Midbrain (tissue), 1 donor: ENCODE measurements at places on chromosomes 13 and 19.
A peak's percentile ranks its signal among the peaks of the same experiment; 100 is the strongest.

DNA sequence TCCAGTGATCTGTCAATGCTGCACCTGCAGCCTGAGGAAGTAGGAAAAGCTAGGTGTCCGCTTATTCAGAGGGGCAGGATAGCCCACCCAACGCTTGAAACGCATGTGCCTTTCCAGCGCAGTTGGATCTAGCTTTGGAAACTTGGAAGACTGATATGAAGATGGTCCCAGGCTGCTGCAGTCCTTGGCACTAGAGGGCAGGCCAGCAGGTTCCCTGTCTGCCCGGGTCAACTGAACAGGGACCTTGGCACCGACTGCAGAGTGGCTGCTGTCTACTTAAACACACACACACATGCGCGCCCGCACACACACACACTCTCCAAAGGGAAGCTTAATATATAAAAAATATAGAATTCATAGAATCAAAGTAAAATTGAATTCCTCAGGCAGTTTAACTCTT, 100.0 kb downstream of the TSHZ3 start:
- no peak for DNase-seq

DNA sequence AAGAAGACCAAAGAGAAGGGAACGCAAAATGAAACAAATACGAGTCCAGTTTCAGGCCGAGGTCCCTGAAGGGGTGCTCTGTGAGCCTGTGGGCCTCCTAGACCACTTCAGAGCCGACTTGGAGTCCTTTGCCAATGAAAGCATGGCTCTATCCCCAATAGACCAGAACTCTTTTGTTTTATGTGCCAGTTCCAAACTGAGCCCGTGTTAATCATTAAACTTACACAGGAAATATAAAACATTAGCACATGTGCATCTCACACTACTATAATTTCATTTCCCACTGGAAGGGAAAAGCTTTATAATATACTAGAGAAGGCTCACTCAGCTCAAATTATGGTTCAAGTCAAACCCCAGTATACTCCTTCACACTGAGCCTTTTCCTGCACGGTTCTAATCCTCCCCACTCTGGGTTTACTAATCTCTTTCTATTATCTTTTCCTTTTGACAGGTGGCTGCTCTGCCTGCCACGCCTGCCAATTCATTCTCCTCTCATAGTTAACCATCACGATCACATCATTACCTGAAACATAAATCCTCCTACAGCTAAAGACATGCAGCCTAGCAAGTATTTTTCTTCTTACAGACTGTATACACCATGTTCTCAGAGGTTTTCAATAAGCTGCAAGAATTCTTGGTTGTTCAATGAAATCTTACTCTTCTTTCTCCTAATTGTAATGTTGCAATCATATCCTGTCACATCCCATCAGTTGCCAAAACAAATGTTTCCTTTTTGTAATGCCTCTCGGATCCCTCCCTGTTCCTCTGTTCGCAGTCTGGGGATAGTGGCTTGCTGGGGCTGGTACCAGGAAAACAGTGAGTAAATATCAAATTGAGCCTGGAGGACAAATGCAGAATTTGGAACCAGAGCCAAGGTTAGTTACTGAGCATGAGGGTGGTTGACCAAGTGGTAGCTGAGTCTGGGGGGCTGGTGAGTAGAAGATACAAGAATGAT, 18.8 kb upstream of the WASF3 start:
- DNase-seq, result no peak

DNA sequence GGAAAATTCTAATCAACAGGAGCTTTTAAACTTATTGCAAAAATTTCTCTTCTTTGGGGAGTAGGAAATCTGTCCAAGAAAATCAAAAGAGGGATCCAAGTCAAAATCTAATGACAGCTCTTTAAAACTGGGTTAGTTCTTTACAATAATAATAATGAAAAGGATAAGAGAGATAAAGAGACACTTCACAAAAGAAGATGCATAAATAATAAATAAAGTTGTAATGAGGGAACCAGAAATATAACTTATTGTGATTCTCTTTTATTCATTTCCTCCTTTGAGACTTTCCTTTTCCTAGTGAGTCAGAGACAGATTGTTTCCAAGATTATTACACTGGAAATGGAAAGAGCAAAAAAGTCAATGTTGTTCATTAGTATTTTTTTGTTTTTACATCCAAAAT, 1029.3 kb downstream of the PCDH17 start:
- DNase-seq, result no peak

DNA sequence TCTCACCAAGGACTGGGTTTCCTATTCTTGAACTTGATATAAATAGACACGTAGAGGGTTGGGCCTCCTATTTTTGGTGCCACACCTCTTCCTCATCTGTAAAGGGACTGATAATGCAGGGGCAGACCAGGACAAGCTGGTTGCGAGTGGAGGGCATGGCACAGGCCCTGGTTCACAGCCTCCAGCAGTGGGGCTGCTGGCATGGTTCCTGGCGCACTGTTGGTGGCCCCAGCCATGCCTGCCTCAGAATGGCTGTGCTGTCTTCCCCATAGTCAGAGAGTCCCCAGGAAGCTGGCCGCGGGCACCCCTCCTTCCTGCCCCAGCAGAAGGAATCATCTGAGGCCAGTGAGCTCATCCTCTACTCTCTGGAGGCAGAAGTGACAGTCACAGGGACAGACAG, 10.5 kb upstream of the OVOL3 start:
- DNase-seq, result peak; percentile 17

DNA sequence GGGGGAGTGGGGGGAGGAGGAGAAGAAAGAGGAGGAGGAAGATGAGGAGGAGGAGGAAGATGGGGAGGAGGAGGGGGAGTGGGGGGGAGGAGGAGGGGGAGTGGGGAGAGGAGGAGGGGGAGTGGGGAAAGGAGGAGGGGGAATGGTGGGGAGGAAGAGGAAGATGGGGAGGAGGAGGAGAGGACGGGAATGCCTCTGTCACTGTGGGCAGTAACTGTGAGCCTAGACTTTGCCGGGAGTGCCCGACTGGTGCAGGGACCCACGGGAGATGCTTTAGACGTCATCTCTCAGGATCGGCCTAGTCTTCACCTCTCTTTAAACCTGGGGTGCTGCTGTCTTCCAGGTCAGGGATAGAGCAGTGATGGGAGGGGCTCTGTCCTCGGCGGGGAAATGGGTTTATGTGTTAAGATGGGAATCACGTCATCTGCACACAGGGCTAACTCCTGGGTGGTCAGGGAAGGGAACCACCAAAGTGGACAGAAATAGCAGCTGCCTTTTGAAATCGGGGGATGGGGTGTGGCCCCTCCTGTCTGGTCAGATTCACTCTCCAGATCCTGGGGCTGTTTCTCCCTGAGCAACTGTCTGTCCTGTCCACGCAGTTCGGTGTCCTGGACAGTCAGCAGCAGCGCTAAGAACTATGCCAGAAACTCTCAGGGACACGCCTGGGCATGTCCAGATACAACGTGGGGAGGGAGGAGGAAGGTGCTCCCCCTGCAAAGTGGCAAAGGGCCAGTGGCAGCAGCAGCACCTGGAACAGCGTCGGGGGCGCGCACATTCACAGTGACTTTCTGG, 26.9 kb downstream of the GAS6 start:
- DNase-seq, result no peak

DNA sequence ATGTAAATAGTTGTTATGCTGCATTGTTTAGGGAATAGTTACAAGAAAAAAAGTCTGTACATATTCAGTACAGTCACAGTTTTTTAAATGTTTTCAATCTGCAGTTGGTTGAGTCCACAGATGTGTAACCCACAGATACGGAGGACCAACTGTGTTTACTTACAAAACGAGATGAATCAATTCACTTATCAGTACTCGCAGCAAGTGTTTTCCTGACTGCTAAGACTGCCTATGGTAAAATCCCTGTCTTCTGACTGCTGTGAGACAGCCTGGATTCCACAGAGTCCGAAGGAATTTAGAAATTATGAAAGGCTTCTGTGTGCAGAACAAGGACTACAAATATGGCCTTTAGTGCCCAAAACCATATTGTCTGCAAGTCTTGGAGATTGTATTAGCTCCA, 45.7 kb upstream of the C1QTNF9 start:
- no peak for DNase-seq

- no peak for DNase-seq
Observed at GRCh38 chr13:94129490-94129894, 350.0 kb downstream of the DCT start.

- DNase-seq, result no peak
Observed at GRCh38 chr13:45482571-45483173, 17.9 kb downstream of the COG3 start.

DNA sequence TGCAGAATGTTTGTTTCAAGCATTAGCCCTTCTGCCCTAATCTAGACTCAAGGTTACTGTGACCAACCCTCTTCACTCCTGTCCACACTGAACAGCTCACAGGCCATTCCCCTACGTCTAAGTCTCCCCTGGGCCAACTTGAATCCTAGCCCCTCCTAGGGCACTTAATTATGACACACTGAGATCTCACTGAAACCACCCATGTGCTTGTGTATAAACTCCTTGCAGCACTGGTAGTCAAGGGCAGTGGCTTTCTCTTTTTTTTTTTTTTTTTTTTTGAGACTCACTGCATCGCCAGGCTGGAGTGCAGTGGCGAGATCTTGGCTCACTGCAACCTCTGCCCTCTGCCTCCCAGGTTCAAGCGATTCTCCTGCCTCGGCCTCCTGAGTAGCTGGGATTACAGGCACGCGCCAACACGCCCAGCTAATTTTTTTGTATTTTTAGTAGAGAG, 1.9 kb upstream of the AKT2 start:
- DNase-seq, result no peak

- DNase-seq, result no peak
Observed at GRCh38 chr13:94454334-94454733, 25.1 kb downstream of the DCT start.

DNA sequence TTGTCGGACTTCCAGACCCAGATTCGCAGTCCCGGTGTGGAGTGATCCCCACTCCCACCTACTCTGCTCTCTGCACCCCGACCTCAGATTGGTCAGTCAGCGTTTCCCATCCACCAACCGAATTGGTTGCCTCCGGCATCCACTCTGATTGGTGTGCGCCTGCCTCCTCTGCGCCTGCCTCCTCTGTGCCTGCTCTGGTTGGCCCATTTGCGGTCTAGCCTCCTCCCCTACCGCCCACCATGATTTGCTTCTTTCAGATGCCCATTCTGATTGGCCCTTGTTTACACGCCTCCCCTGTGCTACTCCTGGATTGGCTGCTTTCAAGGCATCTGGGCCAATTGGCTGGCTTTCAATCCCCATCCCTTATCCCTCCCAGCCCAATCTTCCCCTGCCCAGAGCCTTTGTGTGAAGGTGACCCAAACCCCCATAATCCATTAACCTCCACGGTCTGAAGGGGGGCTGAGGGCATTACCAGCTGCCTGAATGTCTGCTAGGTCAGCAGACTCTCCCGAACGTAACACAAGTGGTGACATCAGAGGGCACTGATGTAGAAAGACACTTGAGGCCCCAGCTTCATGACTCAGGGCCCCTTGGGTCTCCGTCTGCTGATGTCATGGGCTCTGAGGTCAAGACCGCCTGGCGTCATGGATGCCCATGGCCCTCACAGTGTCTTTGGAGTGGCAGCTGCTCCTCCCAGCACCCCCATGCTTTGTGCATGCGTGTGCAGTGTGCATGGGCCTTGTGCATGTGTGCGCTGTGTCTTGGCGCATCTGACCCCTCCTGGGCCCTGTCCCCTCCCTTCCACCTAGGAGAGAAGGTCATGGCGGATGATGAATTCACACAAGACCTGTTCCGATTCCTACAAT, 80.4 kb downstream of the MAP4K1 start:
- DNase-seq, result no peak

GRCh38 chr13:24033527-24034302, 126.8 kb upstream of the SPATA13 start:
- no peak for DNase-seq

DNA sequence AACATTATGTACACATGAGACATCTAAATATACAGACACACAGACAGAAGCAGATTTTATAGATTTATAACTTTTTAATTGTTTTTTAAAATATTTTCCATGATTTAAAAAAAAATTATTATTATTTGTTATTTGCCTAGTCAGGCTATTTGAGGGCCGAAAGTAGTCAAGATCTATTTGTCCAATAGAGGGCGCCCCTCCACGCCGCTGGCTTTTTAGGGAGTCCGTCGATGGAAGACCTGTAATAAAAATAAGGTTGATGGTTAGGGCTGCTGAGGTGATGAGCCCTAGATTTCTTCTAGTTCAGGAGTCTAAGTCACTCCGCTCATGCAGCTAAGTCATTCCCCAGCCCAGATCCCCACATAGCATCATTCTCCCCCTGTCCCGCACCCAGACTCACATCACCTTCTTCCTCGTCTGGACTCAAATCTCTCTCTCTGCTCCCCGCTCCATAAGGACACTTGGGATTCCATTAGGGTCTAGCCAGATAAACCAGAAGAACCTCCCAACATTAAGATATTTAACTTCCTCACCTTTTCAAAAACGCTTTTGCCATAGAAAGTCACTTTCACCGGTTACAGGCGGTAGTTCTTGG, 33.9 kb upstream of the CEACAM21 start:
- no peak for DNase-seq

GRCh38 chr19:10501971-10502523, 1.1 kb downstream of the KEAP1 start:
- DNase-seq, result peak; percentile 81

GRCh38 chr19:11581740-11582139, 4.3 kb upstream of the ACP5 start:
- DNase-seq, result no peak

DNA sequence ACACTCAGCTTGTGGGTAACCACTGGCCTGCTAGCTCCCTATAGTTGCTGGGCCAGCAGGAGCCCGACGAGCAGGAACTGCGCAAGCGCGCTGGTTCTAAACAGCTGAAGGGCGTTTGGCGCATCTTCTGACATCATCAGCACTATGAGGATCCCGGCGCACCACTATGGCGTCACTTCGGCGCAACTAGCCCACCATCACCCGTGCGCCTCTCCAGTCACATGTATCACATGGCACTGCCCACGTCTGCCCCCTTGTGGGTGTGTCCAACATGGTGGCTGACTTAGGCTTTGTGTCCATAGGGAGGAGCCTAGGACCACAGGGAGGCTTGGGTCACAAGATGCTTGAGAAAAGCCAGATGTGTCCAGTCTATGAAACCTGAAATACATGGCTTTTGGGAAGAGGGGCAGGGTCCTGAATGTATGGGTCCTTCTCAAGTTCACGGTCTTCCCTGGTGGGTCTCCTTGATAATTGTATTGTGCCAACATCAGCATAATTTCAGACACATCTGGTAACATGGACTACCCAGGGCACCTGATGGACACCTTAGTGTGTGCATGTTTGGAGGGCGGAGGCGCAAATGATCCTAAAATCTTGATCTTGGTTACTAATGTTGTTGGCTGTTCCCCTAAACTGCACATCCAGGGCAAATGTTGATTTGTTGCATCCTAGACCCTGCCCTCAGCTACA, 18.0 kb downstream of the KLK4 start:
- DNase-seq, result no peak
